ENCODE measurements at places on chromosomes 2 and 18.

DNA sequence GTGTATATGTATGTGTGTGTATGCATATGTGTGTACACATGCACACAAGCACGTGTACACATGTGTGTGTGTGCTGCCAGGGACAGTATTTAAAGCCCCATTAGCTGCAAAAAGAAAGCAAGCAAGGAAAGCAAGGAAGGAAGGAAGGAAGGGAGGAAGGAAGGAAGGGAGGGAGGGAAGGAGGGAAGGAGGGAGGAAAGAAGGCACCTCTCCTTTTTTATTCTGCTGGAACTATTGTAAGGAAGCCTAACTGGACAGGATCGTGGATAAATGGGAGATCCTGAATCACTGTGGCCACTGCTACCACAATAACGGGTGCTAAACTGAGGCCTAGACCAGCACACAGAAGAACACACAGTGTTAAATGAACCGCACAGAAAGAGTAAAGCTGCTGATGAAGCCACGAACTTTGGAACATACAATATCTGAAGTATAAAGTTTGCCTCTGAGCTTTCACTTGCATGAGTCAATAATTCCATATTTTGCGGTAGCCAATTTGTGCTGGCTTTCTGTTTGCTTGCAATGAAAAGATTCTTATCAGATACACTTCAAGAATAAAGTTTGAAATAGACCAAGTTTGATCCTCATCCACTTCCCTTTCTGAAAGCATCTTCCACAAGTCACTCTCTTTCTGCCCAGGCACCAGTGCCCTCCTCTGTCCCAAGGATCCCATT is 15.5 kb downstream of the CACNB4 start:
- no peak for DNase-seq

- no peak for DNase-seq
Observed at GRCh38 chr2:128777196-128778035, 458.7 kb upstream of the HS6ST1 start.

DNA sequence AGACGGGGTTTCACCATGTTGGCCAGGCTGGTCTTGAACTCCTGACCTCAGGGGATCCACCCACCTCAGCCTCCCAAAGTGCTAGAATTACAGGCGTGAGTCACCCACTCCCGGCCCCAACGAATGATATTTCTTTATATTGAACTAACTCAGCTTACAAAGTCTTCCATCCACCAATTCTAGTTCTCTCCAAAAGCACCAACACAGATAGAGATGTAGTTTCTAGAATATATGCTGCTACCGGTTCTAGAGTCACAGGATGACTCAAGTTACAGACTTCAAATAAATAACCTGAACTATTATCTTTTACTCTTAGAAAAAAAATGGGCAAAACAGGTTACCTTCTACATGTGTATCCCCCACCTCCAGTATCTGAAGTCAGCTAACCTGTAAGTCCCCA is 9.2 kb downstream of the ACAA2 start:
- DNase-seq: no peak

- no peak for DNase-seq
Observed at GRCh38 chr2:224769489-224769888, 53.3 kb upstream of the CCDC195 start.

DNA sequence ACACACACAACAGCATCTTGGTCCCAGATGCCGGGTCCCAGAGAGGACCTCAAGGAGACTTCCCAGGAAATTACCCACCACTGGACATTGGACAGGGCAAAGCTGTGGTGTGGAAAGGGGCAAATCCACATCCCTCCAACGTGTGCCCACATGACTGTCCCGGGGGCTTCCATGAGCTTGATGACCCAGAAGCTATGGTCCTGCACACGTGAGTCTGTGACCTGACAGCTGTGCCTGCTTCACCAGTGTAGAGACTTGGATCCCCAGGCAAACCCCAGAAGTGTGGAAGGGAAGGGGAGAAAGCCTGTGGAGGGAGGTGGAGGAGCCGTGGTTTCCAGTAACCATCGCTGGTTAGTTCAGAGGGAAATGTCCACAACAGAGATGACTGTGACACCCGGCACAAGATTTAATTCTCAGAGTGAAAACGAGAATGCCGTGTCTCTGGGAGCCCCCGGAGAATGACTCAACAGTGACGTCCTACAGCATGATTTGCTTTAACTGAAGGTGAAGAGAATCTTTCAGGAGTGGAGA is 19.1 kb upstream of the GPR55 start:
- DNase-seq: no peak

GRCh38 chr2:235131334-235132305 is 179.8 kb downstream of the SH3BP4 start:
- no peak for DNase-seq

DNA sequence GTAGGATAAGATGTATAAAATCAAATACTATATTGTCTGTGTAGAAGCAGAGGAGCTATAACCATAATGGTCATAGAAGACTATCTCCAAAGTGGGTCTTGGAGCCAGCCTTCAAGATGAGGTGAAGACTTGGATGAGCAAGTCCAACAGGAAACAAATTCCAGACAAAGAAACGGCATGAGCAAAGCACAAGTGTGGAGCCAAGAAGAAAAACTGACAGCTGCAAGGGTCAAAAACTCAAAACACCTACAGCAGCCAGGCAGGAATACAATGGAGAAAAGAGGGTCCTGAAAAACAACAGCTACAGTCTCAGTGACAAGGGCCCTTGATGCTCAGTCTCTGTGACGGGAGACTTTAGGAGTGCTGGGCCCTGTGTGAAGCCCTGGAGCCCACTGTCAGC is 102.4 kb downstream of the STK39 start:
- DNase-seq: no peak

DNA sequence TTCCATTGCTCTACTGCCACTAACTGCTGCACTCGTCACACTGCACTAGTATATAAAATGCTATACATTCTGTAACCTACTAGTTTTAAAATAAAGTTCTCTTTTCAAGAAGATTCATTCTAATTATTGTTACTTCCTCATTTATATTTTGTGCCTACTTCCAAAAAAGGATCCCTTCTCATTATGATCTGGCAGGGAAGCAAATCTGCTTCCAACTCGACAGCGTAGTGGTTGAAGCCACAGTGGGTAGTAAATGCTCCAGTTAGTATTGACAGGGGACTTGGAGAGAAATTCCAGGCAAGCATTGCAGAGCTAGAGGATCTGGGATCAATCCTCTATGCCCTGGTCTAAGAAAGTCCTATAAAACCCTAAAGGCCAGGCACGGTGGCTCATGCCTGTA is 53.3 kb upstream of the AP1S3 start:
- DNase-seq: no peak

DNA sequence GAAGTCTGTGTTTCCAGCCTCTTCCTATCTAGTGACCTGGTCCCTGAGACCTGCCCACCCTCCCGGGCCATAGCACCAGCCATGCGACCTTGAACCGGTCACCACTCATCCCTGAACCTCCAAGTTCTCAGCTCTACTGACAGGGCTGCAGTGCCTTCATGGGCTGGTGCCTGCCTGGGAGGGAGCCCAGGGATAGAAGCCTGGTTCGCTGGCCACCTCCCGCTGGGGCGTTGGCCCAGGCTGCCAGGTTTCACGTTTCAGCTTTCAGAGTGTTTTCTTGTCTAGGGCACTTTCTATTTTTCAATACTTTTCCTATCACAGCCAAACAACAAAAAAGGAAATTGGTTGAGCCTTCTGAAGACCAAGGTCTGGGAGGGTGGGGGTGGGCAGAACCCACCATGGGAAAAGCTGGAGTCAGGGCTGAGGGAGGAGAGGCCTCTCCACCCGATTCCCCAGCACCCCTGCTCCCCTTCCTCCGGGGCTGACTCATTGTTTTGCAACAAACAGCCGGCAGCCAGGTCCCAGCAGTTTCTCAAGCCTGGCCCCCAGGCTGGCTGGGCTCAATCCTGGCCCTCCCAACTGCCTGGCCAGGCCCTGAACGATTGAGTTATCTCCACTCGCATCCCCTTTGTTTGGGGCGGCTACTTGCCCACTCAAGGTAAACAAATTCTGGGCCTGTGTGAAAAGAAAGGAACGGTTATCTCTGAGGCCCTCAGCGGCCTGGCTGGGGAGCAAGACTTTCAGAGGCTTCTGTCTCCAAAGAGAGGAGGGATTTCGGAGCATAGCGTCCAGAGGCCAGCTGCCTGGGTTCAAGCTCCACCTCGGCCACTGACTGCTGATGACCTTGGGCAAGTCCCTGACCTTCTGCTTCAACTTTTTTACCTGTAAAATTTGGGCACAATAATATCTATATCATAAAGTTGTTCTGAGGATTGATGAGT is 47.5 kb downstream of the ZFP36L2 start:
- peak; percentile 97 for DNase-seq

DNA sequence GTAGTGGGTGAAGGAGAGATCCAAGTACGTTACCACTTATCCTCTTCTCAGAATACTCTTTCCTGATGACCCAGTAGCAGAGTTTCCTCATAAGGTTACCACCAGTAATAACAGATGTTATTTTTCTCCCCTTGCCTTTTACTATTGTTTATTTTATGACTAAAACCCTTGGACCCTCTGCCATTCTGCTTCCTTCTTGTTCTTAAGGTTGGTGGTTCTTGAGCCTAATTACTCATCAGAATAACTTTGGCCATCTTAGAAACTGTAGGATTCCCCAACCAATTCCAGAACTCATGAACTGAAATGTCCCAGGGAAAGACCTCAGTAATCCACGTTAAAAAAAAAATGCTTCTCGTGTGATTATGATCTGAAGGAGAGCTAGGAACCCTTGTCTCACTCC is 64.9 kb downstream of the CHST9 start:
- no peak for DNase-seq

DNA sequence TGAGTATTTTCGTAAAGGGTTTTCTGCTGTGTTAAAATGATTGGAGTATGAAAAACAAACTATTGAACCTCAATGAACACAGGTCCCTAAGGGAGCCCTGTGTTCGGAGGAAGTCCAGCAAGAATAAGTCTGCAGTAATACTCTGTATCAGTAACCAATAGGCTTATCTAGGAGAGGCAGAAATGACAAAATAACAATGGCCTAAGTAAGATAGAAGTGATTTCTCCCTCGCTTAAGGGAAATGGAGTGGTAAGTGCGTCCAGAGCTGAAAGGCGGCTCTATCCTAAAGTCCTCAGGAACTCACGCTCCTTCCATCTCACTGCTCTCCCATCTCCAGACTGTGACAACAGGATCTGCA is 29.3 kb upstream of the MFSD6 start:
- no peak for DNase-seq

GRCh38 chr2:30400151-30400954 is 46.7 kb upstream of the LCLAT1 start:
- no peak for DNase-seq

DNA sequence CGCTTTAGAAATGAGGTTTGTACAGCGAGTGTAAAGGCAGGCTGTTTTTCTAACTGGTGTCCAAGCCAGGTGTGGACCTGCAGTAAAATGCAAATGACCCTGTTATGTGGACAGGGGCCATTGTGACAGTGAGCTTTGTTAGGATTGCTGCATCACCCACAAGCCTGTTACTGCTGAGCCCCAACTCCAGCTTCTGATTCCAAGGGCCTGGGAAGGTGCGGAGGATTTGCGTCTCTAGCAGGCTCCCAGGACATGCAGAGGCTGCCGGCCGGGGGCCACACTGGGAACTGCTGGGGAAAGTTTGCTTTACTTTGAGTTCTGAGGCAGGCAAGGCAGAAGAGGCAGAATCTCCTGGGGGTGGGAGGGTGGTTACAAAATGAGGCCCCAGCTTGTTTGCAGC is 164.1 kb downstream of the GLI2 start:
- peak; percentile 25 for DNase-seq

- DNase-seq: no peak
Observed at GRCh38 chr18:48947092-48947491, 3.7 kb downstream of the SMAD7 start.

DNA sequence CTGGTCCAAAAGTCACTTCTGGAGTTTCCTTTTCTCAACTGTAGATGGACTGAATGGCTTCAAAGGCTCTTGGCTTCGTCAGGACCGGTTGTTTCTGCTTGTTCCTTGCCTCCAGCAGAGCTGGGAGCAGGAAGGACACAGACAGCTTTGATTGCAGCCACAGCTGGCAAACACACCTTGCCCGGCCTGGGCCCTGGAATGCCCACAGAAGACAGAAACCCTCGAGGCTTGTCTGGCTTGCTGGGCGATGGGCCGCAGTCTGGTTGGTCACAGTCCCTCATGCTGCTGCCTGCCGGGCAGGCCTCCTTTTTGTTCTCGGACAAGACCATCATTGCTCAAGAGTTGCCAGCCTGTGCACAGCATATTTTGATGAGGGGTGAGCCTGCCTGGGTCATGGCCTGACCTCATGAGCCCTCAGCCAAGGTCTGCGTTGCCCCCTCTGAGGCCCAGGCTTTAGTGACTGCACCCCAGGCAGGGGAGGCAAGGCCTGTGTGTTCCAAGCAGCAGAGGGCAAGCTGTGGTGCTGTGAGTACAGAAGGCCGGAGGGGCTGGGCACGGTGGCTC is 37.8 kb downstream of the ATP6V1C2 start:
- DNase-seq: no peak

DNA sequence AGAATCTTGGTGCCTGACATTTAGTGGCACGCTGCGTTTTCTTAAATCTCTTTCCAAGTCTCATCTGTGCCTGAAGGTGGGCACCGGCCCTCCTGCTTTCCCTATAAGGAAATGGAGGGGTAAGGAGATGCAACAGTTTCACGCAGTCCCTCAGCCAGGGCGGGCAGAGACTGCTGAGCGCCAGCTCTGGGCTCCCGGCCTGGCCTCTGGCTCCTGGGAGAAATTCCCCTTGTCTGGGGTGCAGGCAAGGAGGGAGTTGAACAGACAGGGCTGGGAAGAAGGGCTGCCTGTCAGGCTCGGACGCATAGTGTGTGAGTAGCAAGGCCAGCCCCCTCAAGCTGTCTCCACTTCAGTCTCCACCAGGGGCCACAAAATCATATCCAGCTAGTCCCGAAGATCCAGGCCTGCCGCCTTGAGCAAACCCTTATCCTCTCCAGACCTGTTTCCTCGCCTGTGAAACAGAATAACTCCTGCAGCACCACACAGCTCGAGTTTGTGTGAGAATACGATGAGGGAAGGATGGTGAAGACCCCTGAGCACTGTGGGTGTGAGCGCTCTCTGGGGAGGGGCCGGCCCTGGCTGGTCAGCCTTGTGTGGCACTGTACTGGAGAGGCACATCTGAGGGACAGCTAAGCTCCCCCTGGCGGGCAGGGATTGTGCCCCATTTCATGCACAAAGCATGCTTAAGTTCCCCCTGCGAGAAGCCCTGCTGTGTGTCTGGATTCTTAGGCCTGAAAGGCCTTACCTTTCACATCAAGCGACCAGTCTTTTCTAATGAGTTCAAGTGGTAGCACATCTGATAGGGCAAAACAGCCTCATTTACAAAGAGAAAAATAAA is 33.8 kb downstream of the SDC1 start:
- peak; percentile 90 for DNase-seq

- no peak for DNase-seq
Observed at GRCh38 chr2:179862898-179863458, 1.6 kb upstream of the ZNF385B start.

DNA sequence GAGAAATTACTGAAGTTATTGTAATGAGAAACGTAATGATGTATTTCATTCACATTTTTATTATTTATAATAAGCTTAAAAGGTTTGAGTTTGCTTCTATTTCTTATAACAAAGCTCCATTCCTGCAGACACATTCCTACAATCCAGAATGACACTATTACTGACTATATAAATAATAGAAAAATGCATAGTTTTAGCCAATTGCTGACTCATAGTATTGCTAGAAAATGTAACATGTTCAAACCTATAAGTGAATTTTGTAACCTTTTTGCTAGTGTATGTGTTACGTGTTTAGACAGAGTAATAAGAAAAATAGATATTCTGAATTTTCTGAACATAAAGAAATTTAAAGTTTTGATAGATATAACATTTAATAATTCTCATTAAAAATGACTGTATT is 9.3 kb upstream of the VWC2L start:
- DNase-seq: no peak

Measured in mesendoderm (in vitro differentiated cells).